ENCODE measurements at places on chromosomes 11 and 22.
A peak's percentile ranks its signal among the peaks of the same experiment; 100 is the strongest.

- no peak for DNase-seq
These were observed 54.4 kb downstream of the ARL14EP start for GRCh38 chr11:30377347-30377746.

DNA sequence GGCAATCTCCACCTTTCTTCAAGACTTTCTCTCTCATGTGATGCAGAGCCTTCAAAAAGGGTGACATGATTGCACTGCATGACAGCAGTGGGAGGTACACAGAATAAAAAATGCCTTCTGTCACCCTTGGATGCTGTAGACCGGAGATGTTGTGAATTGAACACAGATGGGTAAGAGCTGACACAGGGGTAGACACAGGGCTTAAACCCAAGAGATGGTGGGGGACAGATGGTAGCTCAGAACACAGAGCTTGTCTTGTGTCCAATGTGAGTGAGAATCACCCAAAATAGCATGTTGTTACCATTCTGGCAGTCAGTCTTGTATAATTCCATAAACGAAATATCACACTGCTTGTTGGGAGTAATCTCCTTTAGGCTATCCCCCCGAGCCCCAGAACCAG is 69.9 kb downstream of the JRKL start:
- no peak for DNase-seq

- peak; percentile 14 for DNase-seq
These were observed 49.8 kb downstream of the APIP start for GRCh38 chr11:34866375-34866774.

GRCh38 chr11:37896016-37896415 is 1298.0 kb upstream of the RAG2 start:
- DNase-seq = no peak

GRCh38 chr22:34454598-34454997 is 534.3 kb upstream of the LARGE1 start:
- DNase-seq = no peak

- no peak for DNase-seq
These were observed at the start of gene PVALB for GRCh38 chr22:36816636-36817524. Gene PVALB (minus strand): TSS chr22:36817035. CDS start chr22:36817005, 30 bp downstream.

Measured in fibroblast of skin of left quadriceps (primary cell).